ENCODE measurements at places on chromosomes 2 and 18.

DNA sequence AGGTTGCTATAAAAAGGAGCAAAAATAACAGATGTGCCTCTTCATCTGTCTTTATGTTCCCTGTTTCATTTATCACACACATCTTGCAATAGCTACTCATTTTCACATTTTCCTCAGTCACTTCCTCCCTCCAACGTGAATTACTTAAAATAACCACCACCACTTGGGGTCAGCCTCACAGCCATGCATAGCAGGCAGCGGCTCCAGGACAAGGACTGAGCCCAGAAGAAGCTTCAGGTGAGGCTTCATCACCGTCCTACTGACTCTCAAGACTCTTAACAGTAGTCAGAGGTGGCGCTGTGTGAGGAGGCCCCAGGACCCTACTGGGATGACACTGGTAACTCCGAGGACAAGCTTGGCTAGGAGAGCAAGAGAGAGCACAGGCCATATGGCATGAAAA, 15.5 kb upstream of the ST8SIA5 start:
- DNase-seq: no peak

- DNase-seq: no peak
These were observed 87.1 kb downstream of the ATP9B start for GRCh38 chr18:79156327-79156726.

DNA sequence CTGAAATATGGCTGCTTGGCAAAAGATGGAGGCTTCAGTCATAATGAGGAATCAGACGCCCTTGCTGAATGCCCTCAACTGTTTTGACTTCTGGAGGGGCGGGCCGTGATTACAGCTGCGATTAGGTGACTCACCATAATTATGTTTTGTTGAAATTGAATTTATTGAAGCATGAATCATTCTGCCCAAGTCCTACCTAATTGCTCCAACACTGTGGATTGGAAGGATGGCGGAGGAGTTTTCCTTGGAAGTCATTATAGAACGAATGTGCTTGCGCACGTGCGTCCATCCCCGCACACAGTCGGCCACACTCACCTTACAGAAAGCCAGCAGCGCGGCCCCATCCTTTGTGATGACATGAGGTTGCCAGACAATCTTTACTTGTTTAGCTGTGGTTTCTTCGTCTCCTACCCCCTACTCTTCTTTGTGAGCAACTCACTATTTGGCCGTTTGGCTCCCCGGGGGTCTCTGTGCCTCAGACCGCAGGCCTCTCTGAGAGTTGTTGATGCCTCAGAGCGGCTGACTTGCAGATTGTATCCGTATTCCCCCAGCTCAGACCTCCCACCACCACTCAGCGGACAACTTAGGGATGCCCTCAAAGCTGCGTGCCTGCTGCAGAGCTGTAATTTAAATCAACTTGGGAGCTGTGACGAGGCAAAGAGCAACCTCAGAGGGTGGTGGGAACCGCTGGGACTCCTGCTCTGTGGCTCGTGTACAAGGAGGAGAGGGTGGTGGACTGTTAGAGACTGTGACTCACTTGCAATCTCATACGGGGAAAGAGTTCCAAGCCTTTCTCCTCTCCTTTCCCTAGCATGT, 513.4 kb downstream of the TNS1 start:
- DNase-seq: no peak

- DNase-seq: no peak
These were observed 138.0 kb upstream of the LYPD6 start for GRCh38 chr2:149192427-149192826.

DNA sequence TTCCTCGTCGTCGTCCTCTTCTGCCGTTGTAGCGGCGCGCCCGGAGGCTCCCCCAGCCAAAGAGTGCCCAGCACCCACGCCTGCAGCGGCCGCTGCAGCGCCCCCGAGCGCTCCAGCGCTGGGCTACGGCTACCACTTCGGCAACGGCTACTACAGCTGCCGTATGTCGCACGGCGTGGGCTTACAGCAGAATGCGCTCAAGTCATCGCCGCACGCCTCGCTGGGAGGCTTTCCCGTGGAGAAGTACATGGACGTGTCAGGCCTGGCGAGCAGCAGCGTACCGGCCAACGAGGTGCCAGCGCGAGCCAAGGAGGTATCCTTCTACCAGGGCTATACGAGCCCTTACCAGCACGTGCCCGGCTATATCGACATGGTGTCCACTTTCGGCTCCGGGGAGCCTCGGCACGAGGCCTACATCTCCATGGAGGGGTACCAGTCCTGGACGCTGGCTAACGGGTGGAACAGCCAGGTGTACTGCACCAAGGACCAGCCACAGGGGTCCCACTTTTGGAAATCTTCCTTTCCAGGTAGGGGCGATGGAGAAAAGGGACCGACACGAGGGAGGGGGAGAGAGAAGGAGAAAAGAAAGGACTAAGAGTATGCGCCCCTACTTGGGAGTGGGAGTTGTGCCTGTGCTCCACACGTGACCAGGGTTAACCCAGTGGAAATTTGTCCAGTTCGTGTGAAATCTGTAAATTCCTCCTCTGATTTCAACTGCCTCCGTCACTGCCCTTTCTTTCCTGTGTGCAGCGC, 800 bp downstream of the HOXD13 start:
- no peak for DNase-seq

DNA sequence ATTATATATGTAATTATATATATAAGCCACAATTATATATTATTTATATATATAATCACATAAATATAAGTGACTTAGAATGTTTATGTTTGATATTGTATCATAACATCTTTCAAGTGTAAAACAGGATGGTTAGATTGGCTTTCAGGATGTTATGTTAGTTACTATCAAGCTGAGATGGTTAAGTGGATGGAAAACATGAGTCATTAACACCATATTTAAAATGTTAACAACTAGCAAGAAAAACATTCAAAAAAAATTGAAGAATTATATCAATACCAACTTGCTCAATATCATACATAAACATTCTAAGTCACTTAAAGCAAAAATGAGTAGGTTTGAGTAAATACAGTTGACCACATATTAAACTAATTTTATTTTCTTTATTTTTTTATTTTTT, 21.8 kb upstream of the RAB27B start:
- no peak for DNase-seq

DNA sequence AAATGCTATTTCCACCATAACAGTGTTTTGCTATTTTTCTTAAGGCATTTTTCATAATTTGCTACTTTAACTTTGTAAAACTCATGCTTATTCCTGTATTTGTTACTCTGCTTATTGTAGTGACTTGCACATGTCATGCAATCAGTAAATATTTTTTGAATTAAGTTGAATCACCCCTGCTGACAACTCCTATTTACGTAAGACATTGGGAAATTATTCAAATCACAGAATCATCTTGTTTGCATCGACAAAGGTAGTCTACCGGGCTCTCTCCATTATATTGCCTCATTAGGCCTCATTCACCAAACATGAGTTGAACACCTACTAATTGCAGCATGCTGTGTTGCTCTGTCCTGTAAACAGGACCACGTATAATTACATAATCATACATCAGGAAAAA, 478.5 kb upstream of the ZEB2 start:
- DNase-seq: no peak

DNA sequence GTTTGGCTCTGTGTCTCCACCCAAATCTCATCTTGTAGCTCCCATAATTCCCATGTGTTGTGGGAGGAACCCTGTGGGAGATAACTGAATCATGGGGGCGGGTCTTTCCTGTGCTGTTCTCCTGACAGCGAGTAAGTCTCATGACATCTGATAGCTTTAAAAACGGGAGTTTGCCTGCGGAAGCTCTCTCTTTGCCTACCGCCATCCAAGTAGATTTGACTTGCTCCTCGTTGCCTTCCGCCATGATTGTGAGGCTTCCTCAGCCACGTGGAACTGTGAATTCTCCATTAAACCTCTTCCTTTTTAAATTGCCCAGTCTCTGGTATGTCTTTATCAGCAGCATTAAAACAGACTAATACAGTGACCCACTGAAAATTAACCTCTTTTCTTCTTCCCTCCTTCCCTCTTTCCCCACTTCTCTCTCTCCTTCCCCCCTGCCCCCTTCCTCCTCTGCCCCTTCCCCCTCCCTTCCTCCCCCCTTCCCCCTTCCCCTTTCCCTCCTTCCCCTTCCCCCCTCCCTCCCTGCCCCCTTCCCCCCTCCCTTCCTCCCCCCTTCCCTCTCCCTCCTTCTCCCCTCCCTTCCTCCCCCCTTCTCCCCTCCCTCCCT, 818.8 kb downstream of the SLC4A3 start:
- DNase-seq: no peak

All from stimulated activated CD8-positive, alpha-beta memory T cell treated with anti-CD3 and anti-CD28 coated beads, Interleukin-7, amount 100 ng/mL, for 24 hours (primary cell).